ENCODE measurements at places on chromosomes 7 and 10.

DNA sequence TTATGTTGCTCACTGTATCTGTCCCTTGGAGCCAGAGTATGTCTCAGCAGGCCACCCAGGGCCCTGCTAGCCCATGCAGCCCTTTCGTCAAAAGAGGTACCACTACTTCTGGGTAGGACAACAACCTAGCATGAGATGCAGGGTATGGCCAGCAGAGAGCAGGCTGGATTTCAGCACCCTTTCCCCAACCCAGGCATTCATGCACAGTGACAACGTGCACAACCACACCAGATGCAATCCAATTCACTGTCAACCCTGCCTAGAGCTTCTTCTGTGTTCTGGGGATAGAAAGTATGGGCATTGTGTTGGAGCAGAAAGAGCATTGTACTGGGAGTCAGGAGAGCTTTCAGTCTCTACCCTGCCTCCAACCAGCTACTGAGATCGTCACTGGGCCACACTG, 37.9 kb downstream of the JAZF1 start:
- no peak for DNase-seq

- DNase-seq = peak; percentile 34
Measured at GRCh38 chr10:17003151-17003550, 126.5 kb downstream of the CUBN start.

- DNase-seq = no peak
Measured at GRCh38 chr10:90047243-90047729, 345.9 kb downstream of the KIF20B start.

DNA sequence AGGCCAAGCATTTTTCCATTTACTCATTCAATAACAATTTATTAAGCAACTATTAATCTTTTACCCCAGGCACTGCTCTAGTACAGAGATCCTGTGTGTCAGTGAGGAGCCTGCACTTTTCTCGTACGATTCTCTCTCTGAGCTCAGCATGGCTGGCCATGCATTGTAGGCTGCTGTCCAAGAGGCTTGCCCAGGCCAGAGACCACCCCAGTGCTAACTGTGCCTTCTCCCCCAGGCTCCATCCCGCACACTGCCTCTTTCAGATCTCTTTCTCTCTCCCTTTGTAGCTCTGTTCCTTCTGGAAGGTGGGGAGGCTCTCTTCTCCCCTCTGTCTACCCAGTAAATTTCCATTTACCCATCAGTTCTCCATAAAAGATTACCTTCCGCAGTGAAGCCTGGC, 101.0 kb upstream of the IKZF1 start:
- no peak for DNase-seq

- DNase-seq = no peak
Measured at GRCh38 chr10:61263518-61263917, 189.7 kb downstream of the TMEM26 start.

- no peak for DNase-seq
Measured at GRCh38 chr7:111560773-111561653, 1.3 kb downstream of the IMMP2L start.

DNA sequence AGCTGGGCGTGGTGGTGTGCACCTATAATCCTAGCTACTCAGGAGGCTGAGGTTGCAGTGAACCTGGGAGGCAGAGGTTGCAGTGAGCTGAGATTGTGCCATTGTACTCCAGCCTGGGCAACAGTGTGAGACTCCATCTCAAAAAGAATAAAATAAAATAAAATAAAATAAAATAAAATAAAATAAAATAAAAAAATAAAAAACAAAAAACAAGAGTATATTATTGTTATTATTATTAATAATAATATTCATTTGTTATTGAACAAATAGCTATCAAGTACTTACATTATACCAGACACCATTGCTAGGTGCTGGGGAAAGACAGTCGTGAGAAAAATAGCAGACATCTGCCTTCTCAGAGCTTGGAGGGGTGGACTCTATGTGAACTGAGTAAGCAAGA, 24.1 kb downstream of the PAX2 start:
- DNase-seq = no peak

DNA sequence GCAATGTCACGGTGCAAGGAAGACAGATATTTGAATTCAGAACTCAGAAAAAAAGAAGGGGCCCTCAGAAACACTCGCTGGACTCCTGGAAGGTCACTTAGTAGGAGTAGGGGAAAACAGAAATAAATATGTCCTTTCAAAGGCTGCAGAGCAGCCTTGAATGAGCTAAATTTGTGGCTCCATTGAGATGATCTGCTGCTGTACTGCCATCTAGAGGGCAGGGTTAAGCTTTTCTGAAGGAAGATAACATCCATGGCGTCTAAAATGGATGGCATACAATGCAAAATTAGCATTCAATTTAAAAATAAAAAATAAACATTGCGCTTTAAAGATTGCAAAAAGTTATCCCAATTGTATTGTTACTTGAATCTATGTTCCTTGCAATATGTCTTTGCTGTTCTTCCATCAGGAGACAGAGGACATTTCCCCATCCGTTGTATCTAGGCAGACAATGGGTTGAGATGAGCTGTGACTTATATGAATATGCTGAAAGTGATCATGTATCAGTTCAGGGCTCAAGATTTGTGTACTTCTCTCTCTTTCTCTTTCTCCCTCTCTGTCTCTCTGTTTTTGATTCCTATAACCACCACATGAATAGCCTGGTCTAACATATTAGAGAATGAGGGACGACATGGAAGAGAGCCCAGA, 642.2 kb downstream of the SH2D4B start:
- DNase-seq = no peak

DNA sequence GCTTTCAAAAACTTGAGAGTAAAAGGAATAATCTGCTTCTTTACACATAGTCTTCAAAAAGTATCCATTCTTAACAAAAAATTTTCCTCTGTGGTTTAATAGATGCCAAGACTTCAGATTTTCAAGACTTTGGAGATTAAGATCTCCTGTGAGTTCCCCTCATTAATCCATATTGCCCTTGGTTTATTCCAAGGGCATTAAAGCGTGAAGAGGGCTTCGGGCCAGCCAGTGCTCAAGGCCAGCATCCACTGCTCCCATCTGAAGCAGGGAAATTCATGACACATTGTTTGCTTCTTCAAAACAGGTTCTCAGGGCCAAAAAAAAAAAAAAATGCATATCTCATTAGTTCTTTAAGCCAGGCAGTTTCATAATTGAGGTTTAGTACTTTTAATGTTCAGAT, 137.3 kb upstream of the RHOBTB1 start:
- no peak for DNase-seq
